ENCODE measurements at places on chromosomes 1 and 21.
A peak's percentile ranks its signal among the peaks of the same experiment; 100 is the strongest.

DNA sequence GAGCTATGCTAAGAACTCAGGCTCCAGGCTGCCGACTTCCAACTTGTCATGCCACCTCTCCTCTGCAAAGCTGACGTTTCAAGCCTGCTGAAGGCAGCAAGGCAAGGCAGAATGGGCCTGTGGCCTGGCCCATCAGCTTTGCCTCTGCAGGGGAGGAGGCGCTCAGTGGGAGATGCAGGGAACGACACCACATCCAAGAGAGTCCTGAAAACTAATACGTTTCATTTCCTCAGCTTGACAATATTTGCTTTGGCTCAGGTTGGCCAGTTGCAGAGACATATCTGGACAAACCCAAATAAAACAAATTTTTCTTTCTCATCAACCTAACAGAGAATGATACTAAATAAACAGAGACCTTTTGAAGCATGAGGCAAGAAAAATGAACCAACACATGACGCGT is 35.3 kb downstream of the BEND5 start:
- no peak for DNase-seq

DNA sequence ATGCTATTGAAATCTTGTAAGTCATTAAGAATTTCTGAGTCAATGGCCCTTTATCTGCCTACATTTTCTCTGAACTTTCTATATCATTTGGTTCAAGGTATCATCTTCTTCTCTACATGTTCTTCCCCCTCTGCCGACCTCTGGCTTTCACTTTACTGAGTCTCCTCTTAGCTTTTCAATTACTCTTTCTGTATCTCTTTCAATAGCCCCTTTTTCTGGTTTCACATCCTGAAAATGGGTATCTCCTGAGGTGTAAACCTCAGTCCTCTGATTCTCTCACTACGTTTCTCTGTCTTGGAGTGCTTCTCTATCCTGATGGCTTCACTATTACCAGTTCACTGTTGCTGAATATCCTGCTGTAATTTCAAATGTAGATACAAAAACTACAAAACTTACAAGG is 98.9 kb downstream of the LYST start:
- no peak for DNase-seq

- no peak for DNase-seq
Measured at GRCh38 chr1:78006521-78006920, 1.8 kb downstream of the DNAJB4 start.

DNA sequence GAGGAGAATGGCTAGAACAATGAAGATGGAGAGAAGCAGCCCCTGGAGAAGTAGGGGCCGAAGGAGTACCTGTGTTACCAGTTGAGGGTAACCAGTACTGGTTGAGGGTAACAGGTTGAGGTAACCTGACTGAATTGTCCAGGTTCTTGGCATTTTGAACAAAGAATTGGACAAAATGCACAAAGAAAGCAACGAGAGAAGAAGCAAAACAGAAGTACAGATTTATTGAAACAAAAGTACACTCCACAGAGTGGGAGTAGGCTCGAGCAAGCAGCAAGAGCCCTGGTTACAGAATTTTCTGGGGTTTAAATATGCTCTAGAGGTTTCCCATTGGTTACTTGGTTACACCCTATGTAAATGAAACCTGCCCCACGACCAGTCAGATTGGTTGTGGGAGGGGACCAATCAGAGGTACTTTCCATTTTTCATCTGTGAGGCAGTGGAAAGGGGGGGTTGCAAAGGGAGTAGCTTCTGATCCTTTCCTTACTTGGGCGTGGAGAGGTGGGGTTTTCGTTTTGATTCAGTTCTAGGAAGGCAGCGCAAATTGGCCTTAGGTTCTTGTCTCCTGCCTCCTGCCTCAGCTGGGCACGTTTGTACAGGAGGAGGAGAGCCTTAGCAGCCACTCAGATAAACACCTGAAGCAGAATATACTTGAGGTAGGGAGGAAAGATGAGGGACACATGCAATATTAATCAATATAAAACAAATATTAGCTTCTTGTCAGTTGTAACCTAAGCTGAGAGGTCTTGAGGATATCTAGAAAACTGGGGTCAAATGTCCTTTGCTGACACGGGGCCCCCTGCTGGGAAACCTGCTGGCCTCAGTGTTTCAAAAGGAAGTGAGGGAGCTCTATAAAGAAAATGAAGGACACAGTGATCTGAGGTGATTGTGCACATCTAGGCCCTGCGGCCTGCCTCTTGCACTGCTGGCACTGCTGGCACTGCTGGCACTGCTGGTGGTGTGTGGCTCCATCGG is 14.3 kb upstream of the LSM10 start:
- DNase-seq: no peak

DNA sequence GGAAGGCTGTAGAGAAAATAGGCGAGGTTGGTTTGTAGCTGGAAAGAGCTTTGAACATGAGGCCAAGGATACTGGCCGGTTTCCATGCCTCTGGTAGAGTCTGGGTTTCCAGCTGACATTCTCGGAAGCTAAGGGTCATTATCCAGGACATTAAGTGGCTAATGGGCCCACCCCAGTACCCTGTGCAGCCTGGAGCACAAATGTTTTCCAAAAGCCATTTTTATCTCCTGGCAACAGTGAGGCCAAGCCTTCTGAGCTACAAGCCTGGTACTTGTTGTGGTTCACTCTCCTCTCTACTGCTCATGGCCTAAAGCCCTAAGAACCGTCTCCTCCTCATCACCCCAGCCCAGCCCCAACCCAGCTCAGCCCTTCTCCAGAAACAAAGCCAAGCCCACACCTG is 122.9 kb downstream of the DMRTA2 start:
- no peak for DNase-seq

DNA sequence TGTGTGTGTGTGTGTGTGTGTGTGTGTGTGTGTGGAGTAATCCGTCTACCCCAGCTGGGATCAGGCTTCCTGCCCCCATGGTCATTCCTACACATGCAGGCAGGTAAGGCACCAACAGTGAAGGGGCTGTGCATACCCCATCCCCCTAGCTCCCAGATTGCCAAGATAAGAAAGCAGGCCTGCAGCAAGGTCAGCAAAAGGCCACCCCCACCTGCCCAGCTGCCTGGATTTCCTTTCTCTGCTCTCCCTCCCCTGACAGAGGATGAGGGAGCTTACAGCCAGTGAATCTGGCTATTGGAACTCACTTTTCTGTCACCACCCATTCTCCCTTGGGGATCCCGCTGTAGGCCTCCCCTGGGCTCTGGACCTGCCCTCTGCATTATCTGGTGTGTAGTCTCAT is 7.9 kb downstream of the ALX3 start:
- DNase-seq: no peak

GRCh38 chr1:27979151-27979858 is 19.5 kb downstream of the XKR8 start:
- DNase-seq: peak; percentile 27

GRCh38 chr1:71072273-71072672 is 8.6 kb downstream of the ZRANB2 start:
- no peak for DNase-seq

GRCh38 chr1:20964540-20965484 is 177.7 kb upstream of the HP1BP3 start:
- peak; percentile 5 for DNase-seq

GRCh38 chr1:184836934-184837895 is 82.6 kb upstream of the EDEM3 start:
- no peak for DNase-seq

DNA sequence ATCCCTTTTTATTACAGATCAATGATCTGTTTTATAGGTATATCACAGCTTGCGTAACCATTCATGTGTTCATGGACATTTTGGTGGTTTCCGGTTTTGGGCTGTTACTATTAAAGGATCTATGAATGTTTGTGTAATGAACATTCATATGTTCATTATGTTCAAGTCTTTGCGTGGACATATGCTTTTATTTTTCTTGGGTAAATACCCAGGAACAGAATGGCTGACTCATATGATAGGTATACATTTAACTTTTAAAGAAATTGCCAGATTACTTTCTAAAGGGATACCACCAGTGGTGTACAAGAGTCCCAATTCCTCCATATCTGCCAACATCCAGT is 73.7 kb downstream of the SPATA46 start:
- no peak for DNase-seq

GRCh38 chr1:150829751-150830150 is 21.7 kb upstream of the CTSK start:
- no peak for DNase-seq

- DNase-seq: no peak
Measured at GRCh38 chr1:60149251-60149650, 75.7 kb upstream of the C1orf87 start.

- DNase-seq: no peak
Measured at GRCh38 chr21:24948186-24948585, 659.1 kb downstream of the MRPL39 start.

DNA sequence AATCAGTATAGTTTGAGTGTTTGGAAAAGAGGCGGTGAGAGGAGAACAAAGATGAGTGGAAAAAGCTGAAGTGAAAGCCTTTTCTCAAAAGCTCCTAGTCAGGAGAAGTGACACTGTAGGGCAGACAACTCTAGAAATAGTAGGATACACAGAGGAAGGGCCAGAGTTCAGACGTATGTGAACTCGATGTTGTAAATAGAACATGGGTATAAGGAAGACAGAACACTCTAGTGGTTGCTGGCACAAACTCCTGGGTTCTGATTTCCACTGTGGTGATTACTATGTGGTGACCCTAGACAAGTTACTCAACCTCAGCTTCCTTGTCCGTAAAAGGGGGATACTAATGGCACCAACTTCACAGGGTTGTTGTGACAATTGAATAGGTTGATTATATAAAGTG is 30.2 kb upstream of the MGST3 start:
- DNase-seq: no peak

DNA sequence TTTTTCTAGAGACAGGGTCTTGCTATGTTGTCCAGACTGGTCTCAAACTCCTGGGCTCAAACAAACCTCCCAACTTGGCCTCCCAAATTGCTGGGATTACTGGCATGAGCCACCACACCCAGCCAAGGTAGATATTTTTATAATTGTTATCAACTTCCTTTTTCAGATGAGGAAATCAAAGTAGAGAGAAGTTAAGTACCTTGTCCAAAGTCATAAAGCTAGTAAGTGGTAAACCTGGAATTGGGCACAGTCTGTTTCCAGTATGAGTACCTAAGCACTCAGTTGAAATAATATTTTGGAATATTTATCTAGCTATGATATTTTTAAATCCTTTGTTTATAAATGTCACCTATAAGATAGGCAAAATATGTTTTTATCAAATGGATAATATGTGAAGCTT is 22.3 kb upstream of the PLEKHO1 start:
- DNase-seq: no peak

DNA sequence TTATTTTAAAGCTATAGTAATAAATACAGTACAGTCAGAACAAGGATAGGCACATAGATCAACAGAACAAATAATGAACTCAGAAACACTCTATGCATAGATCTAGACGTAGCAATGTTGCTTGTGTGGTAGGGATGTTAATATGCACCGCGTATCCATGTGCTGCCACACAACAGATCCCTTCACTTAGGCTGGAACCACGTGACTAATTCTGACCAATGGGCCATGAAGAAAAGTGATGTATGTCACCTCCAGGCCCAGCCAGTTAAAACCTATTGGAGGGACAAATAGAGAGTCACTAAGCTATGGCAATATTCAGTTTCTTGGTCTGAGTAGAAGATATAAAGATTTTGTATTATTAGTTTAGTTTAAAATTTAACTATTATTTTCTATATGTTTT is 91.4 kb downstream of the ADAMTS1 start:
- no peak for DNase-seq

DNA sequence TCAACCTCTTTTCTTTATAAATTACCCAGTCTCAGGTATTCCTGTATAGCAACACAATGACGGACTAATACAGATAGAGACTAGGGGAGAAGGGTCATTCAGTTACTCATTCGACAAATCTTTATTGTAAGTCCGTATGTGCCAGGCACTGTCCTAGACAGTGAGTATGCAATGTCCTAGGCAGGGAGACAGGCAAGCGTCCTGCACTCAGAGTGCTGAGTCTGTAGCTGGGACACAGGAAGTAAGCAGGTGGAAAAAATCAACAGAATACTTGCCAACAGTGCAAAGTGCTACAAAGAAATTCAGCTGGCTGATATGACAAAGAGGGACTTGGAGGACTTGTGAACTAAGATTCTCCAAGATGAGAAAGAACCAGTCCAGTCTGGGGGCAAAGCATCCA is 92.2 kb upstream of the ZBTB40 start:
- no peak for DNase-seq

GRCh38 chr1:179950651-179951050 is 4.0 kb upstream of the CEP350 start:
- no peak for DNase-seq

DNA sequence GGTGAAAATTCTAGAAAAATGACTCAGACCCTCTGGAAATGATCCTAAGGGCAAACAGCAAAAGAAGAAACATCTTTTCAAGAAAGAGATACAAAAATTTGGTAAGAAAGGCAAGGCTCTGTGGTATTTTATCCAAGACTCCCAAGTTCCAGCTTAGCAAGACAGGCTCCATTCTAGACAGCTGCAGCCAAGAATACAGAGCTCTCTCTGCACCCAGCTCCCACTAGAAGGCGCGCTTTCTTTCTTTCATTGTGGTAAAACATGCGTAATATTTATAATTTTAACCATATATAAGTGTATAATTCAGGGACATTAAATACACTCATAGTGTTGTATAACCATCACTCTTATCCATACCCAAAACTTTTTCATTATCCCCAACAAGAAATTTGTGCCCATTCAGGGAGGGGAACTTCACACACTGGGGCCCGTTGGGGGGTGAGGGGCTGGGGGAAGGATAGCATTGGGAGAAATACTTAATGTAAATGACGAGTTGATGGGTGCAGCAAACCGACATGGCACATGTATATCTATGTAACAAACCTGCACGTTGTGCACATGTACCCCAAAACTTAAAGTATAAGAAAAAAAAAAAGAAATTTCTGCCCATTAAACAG is 2.2 kb upstream of the HFM1 start:
- DNase-seq: no peak

DNA sequence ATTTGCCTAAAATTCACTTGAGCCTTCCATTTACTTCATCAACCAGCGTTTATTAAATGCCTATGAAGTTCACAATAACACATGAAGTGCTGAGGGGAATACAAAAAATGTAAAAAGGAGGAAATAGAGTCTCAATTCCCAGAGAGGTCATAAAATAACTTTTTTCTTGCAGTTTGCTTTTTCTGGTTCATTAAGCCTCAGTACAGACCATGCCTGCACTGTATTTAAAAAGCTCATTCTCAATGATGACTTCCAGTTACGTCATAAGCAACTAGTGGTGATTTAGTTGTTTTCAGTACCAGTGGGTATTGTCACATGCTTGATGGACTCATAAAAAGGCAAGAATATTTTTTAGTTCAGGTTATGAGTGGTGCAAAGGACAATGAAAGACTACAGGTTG is 160.1 kb upstream of the UBE2U start:
- DNase-seq: no peak

GRCh38 chr1:24749252-24749651 is 4.0 kb downstream of the CLIC4 start:
- DNase-seq: no peak

- no peak for DNase-seq
Measured at GRCh38 chr21:28793043-28793442, 199.6 kb downstream of the LTN1 start.

All from tibial nerve (tissue), 4 donors.